ENCODE measurements at places on chromosomes 16 and 17.

GRCh38 chr17:60036796-60037677, 41.7 kb downstream of the HEATR6 start:
- DNase-seq, result peak; percentile 28

GRCh38 chr17:49045376-49045775, 48.2 kb downstream of the IGF2BP1 start:
- DNase-seq, result no peak

DNA sequence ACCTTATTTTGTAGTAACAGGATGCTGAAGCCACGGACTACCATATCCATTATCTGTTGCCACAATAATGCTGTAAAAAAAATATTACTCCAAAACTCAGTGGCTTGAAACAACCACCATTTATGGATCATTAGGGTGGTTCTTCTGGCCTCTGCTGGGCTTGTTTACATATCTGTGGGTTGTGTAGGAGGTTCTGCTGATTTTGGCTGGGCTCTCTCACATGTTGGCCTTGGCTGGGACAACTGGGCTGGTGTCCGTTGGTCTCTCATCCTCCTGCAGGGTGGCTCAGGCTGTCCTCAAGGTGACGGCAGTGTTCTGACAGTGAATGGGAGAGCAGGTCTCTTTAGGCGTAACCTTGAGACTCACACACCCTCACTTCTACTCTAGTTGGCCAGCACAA, 76.0 kb downstream of the GPR139 start:
- DNase-seq, result no peak

DNA sequence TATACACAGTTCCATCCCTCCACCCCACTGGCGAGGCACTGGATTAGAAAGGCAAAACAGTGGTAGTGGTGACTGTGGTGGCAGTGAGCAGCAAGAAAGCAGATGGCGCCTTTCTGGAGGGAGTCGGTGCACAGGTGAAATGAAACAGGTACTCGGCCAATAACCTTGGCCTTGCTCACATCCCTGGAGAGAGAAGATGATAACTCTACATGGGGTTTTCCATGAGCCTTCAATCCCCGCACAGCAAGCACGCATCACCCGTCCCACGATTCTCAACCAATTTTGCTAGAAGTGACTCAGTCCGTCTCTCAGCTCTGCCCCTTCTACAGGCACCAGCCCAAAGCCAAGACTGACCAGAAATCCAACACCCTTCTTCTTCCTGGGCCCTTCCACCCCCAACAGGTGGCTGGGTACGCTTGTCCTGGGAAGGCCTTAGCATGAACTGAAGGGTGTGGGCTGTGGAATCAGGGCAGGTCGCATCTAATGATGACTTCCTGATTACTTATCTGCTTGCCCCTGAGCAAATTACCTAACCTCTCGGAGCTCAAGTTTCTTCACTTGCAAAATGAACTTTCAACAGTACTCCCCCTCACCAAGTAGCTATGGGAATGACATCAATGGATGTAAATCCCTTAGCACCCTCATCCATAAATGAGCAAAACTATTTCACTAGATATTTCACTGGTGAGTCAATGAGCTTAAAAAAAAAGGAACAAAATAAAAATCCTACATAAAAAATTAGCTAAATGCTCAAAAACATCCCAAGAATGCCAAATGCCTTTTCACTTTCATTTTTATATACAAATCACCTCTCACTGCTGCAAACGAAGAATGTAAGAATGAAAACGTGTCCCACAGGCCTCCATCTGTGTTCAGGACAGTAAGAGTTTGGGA, 18.0 kb downstream of the XPO6 start:
- DNase-seq, result peak; percentile 82

- DNase-seq, result no peak
Observed at GRCh38 chr16:492211-492875, 35.2 kb upstream of the CAPN15 start.

- DNase-seq, result no peak
Observed at GRCh38 chr17:60311186-60311585, 80.7 kb downstream of the USP32 start.

All from AG09319 (cell line).